ENCODE measurements at places on chromosomes 7 and 10.

GRCh38 chr10:129032372-129033313, 434.4 kb upstream of the MGMT start:
- ATAC-seq = no peak

DNA sequence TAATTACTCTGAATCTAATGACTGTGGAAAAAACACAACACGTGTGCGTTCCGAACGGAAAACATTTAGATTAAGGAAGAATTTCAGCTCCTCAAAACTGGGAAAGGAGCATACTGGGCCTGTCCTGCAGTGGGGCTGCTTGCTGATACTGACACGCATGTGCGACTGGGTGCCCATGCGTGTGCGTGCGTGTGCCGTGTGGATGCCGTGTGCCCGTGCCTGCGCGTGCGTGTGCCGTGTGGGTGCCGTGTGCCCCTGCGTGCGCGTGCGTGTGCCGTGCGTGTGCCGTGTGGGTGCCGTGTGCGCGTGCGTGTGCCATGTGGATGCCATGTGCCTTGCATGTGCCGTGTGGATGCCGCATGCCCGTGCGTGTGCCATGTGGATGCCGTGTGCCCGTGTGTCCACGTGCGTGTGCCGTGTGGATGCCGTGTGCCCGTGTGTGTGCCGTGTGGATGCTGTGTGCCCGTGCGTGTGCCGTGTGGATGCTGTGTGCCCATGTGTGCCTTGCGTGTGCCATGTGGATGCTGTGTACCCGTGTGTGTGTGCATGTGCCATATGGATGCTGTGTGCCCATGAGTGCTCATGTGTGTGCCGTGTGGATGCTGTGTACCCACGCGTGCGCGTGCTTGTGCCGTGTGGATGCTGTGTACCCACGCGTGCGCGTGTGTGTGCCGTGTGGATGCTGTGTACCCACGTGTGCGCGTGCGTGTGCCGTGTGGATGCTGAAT, 28.2 kb downstream of the PWWP2B start:
- ATAC-seq = no peak

DNA sequence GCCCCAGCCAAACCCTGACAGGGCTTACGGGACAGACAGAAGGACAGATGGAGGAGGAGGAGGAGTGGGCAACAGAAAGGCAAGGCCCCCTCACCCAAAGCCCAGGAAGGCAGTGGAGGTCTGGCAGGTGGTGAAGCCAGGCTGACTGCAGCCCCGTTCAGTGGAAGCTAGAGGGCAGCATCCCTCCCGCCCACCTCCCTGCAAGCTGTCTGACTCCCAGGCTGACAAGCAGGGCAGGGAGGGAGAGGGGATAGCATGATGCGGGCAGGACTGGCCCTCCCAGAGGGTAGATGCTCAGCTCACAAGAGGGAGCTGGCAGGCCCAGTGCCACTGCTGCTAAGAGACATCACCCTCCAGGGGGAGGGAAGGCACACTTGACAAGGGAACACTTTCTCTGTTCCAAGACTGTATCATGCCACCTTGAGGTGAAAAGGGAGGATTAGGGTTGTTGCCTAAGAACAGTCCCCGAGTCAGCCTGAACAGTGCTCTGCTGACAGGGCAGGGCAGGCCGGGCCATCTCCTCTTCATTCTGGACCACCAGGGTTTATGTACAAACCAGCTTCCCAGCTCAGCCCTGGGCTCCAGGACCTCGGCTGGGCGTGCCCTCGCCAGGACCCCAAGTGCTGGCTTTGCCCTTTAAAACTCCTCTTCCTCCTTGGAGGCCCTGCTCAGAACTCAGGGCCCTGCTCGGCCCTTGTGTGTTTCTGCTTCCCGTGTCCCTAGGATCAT, 61.8 kb downstream of the RASGEF1A start:
- peak; percentile 70 for ATAC-seq

DNA sequence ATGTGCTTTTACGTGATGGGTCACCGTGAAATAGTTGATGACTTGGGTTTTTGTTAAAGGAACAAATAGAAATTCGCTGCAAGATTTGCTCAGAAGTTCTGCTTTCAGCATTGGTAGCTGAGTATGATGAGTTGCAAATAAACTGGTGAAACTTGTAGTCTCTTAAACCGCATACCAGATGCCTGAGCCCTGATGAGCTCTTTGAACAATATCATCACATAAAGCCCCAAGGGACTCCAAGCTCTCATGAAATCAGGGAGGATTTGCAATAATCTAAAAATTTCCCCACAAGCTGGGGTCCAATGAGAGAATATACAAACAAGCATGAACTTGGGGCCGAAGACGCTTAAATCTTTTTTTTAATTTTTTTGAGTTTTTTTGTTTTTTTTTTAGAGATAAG, 312.4 kb downstream of the CALN1 start:
- no peak for ATAC-seq

GRCh38 chr7:30503274-30504212, 1.1 kb downstream of the GGCT start:
- no peak for ATAC-seq

DNA sequence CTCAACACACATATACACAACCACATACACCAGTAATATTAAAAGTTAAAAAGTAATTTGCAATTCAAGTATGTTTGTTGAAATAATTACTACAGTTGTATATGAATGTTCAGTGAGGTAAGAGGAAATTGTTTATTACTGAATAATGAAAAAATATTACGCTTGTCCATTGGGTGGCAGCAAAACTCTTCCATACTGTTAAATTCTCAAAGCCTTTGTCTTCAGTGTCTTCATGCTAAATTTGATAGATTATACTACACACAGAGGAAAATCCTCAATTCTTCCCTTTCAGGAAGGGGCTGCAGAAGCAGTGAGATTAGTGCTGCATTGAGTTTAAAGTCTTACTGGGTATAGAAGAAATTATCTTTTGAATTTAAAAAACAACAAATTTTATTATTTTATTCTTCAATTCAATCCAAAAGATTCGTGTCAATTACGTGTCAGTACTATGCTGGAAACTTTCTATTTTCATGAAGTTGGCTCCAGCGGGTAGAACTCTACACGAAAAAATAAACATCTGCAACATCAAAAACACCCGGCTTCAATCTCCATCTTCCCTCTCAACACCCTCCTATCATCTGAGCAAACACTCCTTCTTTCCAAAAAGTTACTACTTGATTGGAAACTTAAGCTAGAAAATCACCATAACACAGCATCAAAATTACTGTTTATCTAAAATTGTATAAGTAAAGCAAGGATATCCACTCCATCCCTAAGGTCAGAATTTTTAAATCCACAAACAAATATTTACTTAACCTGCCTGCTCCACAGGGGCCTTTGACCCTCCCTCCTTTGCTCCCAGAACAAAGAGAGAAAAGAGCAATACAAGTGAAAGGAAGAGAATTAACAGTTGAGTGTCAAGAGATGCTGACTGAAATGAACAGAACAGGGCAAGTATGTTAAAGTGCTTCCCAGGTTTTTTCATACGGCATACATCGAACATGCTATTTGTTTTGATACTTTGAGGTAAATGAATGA, 37.0 kb upstream of the TES start:
- ATAC-seq = peak; percentile 23

DNA sequence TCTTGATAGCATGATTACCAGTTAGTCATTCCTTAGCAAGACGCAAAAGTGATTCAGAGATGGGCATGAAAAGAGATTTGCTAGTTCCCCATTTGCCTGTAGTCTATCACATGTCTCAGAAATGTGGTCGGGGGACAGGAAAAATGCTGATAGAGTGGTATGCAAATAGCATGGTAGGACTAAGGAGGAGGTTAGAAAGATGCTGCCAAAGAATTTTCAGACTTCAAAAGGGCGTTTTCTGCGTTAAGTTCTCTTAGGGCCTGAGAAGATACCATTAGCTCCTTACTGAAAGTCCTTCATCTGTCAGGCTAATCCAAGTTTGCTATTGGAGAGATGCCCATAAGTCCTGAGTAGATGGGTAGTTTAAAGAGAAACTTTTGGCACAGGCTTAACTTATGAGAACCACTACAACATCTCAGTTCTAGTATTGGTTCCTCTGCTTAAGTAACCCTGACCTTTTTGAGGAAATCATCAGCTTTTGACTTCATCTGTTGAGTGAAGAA, 2.7 kb downstream of the CALD1 start:
- no peak for ATAC-seq

DNA sequence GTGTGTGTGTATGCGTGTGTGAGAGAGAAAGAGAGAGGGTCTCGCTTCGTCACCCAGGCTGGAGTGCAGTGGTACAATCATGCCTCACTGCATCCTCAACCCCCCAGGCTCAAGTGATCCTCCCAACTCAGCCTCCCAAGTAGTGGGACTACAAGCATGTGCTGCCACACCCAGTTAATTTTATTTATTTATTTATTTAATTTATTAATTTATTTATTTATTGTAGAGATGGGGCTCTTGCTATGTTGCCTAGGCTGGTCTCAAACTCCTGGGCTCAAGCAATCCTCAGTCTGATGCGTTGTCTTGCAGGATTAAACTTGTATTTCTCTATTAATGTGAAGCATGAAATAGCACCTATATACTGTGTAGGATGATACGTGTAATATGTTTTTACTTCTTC, 21.8 kb upstream of the POU6F2 start:
- no peak for ATAC-seq

DNA sequence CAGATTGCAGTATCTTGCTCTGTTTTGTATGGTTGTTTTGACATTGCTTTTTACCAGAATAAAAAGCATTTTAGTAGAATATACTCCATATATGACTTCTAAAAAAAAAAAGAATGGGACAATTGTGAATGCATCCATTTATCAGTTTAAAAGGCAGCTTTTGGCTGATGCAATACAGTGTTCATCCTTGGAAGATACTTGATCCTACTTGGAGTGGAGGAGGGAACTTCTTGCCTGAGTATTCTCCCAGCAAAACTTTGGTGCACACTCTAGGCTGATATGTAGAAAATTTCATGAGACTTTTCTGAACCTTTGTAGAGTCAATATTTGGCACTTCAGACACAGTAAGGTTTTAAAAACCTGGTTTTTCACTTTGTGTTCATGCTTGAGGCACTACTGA, 40.2 kb downstream of the WDR11 start:
- ATAC-seq = no peak

GRCh38 chr7:28695300-28696295, 262.5 kb downstream of the TRIL start:
- no peak for ATAC-seq

DNA sequence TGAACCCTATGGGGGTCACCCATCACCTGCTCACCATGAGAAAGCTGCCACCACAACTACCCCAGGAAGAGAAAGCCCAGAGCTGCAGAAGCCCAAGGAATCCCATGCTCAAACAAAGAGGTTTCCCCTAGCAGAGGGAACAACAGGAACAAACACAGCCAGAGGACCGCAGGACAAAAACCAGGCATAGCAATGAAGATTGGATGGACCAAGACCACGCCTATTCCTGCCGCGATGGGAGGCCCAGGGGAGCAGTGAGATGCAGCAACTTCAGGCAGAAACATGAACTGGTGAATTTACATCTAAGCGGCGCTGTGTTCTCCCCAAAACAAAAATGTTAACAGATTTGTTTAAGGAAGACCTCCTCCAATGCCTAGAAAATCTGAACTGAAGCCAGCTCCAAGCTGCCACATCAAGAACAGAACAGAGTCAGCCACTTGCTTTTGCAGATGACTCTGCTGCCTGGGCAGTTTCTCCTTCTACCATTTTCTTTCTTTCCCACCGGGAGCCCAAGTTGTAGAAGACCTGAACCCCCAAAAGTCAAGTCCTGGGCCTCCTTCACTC, 134.2 kb upstream of the NEBL start:
- ATAC-seq = no peak

- ATAC-seq = no peak
Observed at GRCh38 chr7:101882595-101883564, 65.5 kb downstream of the CUX1 start.

DNA sequence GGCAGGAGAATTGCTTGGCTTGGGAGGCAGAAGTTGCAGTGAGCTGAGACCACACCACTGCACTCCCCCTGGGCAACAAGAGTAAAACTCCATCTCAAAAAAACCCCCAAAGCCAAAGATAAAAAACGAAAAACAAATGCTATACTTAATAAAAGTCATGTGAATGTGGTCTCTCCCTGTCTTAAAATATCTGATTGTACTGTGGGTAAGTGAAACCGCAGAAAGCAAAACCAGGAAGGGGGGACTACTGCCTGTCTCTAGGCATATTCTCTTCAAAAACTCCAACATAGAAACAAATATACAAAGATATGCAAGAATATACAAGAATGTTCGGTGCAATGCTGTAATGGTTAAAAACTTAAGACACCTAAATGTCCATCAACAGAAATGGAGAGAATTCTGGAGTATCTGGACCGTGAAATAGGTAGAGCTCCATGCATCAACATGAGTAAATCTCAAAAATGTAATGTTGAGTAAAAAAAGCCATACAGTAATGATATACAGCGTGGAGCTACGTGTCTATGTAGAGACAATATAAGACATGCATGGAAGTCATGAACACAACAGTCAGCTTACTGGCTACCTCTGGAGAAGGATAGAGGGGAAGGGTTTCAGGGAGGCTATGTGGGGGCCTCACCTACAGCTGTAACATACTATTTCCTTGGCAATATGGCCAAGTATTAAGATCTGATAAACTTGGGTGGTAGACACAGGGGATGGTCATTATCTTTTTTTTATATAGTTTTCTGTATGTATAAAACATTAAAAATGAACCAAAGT, 2.1 kb downstream of the ZNF394 start:
- no peak for ATAC-seq

DNA sequence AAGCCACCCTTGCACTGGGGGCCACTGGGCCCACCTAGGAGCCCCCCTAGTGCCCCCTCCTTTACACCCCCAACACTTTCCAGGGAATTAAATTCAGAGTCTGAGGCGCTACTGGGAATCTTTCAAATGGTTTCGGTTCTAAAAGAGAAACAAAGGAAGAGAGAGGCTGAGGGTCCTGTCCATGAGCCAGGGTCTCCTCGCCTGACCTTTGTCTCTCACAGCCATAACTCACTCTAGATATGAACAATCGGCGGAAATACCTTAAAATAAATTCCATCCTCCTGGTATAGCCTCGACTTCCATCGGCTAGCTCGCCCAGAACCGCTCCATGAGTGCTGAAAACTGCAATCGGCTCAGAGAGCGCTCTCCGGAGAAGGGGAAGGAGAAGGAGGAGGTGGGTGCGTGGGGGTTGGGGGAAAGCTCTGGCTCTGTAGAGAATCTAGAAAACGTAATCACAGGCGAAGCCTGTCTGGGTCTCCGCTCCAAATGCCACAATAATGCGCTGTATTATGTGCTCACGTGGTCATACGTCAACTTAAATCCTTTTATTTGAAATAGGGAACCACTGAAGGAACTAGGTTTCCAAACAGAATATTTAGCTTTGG, 12.6 kb downstream of the HOXA4 start:
- ATAC-seq = no peak

DNA sequence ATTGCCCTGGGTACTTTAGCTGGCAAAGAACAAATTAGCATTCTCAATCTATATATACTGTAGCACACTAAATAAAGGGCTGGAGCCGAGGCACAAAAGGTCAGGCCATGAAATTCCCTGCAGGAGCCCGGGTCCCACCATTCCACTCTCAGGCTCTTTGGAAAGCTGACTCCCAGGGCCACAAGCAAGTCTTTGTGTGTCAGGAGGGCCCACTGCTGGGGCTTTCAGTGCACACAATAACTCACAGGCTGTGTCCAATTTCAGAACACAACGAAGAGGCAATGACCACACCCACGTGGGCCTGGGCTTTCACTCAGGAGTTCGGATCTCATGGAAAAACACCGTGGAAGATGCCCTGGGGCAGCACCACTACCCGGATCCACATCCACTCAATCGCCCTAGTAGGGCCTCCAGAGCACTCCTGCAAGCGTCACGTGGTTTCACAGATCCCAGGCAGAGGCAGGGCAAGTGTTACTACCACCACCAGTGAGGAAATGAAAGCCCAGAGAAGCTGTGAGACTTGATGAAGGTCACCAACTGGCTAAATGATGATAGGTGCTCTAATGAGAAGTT, 60.3 kb downstream of the COBL start:
- no peak for ATAC-seq

Measured in activated T-helper 17 cell treated with anti-CD3 and anti-CD28 coated beads, Interleukin-2, amount 50 U/mL, for 72 hours (primary cell).